Naive thymus-derived CD4-positive, alpha-beta T cell (primary cell): ENCODE measurements at places on chromosomes 6 and 20.
A peak's percentile ranks its signal among the peaks of the same experiment; 100 is the strongest.

- DNase-seq = peak; percentile 92
- H3K27me3 ChIP-seq = no peaks in the 10 kb centered on the region
- H3K4me3 ChIP-seq = peak within 1 kb of the TSS; percentile 84
Measured at GRCh38 chr20:23420943-23421931, at the start of gene NAPB. TSS of gene NAPB (minus strand) at chr20:23421488. CDS start at chr20:23421402, 86 bp downstream.

DNA sequence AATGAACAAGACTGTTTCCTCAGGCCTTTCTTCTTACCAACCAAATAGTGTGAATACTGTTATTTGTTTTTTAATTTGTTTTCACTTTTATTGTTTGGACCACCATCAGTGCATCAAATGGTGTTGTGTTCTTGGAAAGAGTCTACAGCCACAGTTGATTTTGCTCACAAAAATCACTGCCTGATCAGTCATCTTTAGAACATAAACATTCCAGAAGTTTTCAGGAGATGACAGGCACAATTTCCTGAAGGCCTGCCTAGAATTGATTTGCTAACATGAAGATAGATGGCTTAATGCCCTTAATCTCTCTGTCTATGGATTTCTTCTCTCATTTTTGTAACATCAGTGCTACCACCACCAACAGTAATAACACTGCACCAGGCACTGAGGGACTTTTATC, 13.5 kb downstream of the IL22RA2 start:
- peaks cover 8% of the 10 kb centered on the region for H3K4me1 ChIP-seq
- no peak overlapping the region for H3K27ac ChIP-seq
- H3K36me3 ChIP-seq = no peaks in the 10 kb centered on the region

GRCh38 chr20:23245553-23246181, 104.9 kb upstream of the NXT1 start:
- H3K4me3 ChIP-seq = no peak overlapping the region
- no peak for DNase-seq
- no peaks in the 10 kb centered on the region for H3K36me3 ChIP-seq
- no peaks in the 10 kb centered on the region for H3K27me3 ChIP-seq
- no peak overlapping the region for H3K27ac ChIP-seq

GRCh38 chr20:49284818-49285217, 7.0 kb upstream of the ZNFX1 start:
- peaks cover 25% of the 10 kb centered on the region for H3K4me1 ChIP-seq
- peaks cover 75% of the 10 kb centered on the region for H3K36me3 ChIP-seq
- no peak overlapping the region for H3K4me3 ChIP-seq
- H3K27ac ChIP-seq = no peak overlapping the region

DNA sequence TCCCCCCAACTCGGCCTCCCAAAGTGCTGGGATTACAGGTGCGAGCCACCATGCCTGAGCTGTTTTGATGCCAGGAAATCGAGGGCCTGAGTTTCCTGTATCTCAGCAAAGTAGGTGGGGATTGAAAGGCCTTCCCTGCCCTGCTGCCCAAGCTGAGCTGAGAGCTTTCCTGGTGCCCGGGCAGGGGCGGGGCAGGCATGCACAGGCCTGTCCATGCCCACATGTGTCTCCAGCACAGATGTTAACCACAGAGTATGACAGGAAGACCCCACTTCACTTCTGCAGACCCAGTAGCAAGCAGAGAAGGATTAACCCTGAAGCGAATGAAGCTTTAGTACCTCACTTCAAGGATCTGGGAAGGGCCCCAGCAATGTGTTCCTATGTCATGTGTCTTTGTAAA, 66.0 kb downstream of the GPR6 start:
- no peak for DNase-seq
- no peak overlapping the region for H3K27ac ChIP-seq
- H3K36me3 ChIP-seq = no peaks in the 10 kb centered on the region

DNA sequence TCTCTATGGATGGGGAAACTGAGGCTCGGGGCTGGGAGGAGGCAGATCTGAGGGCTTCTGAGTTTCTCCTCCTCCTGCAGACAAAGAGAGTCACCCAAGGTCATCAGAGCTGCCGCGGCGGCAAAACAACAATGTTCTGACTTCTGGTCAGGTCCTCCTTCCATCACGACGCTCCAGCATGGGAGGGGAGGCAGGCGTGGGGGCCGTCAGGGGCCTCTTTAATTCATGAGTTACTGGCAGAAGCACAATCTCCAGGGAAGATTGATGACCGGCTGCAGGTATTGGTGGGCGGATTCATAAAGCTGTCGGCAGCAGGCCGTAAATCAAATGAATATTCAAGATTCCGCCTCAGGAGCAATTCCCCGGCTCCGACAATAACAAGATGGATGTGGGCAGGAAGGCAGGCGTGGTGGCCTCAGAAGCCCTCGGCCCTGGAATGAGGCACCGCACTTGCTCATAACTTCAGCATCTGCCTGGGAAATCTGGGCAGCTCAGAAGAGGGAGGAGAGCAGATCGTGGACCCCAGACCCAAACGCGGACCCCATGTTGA, 19.1 kb downstream of the PCK1 start:
- no peak for DNase-seq
- no peaks in the 10 kb centered on the region for H3K4me1 ChIP-seq
- H3K4me3 ChIP-seq = no peak overlapping the region
- H3K27ac ChIP-seq = no peak overlapping the region
- no peaks in the 10 kb centered on the region for H3K27me3 ChIP-seq

DNA sequence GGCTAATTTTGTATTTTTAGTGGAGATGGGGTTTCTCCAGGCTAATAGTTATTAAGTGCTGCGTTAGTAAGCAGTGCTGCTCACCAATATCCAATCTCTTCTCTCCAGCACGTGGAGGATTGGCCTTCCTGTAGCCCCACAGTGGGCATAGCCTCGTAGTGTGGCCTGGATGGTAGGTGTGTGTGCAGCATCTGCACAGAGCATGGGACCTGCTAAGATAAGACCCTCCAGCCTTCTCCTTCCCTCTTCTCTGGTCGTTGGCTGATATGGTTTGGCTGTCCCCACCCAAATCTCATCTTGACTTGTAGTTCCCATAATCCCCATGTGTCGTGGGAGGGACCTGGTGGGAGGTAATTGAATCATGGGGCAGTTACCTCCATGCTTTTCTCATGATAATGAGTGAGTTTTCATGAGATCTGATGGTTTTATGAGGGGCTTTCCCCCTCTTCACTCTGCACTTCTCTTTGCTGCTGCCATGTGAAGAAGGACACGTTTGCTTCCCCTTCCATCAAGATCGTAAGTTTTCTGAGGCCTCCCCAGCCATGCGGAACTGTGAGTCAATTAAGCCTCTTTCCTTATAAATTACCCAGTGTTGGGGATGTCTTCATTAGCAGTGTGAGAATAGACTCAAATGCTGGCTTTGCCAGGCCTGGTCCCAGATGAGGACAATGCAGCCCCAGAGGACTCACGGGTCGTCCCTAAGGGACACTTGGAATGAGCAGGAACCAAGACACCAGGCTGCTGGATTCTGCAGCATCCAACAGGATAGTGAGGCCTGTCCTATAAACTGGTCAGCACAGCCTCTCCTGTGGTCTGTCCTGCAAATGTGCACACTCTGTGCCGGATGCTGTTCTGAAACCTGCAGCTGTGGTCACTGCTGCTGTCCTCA, 63.4 kb upstream of the AFDN start:
- no peaks in the 10 kb centered on the region for H3K36me3 ChIP-seq
- no peaks in the 10 kb centered on the region for H3K27me3 ChIP-seq
- H3K4me3 ChIP-seq = no peak overlapping the region
- H3K27ac ChIP-seq = no peak overlapping the region

GRCh38 chr20:57559658-57560553, 1.0 kb upstream of the PCK1 start:
- H3K36me3 ChIP-seq = no peaks in the 10 kb centered on the region
- peaks cover 5% of the 10 kb centered on the region for H3K27me3 ChIP-seq
- H3K4me1 ChIP-seq = no peaks in the 10 kb centered on the region
- H3K4me3 ChIP-seq = no peak overlapping the region
- no peak overlapping the region for H3K27ac ChIP-seq
- no peak for DNase-seq

DNA sequence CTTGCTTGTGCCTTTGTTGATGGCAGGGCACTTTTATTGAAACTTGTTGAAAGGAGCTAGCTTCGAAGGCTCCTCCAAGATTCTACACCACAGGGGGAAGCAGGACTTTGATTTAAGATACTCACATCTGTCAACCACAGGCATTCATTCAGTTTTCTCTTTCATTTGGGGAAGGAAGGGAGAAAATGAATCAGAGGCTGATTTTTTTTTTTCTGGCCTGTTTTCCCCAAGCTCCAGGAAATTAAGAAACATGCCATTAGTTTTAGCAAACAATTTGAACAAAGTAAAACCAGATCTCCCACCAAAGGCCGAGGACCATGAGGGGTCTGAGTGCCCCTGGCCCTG, 8.7 kb upstream of the APCDD1L start:
- no peaks in the 10 kb centered on the region for H3K27me3 ChIP-seq
- no peak for DNase-seq
- H3K27ac ChIP-seq = no peak overlapping the region
- no peaks in the 10 kb centered on the region for H3K4me1 ChIP-seq
- H3K4me3 ChIP-seq = no peak overlapping the region
- H3K36me3 ChIP-seq = no peaks in the 10 kb centered on the region

DNA sequence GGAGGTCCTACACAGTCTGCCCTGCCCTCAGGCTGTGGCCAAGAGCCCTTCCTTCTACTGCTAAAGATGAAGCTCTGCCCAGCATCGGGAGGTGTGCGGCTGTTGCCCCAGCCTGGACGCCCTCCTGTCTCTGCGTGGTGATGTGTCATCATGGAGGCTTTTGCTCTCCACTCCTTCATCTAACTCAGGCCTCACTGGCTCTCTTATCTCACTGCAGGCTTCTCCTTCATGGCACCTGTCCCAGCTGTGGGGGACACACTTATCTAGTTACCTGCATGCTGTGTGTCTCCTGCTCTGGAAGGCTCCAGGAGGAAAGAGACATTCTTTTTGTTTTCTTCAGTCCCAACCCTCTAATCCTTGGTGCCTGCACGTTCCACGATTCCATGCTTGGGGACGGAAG, 89.1 kb downstream of the PSMG4 start:
- no peak for DNase-seq
- no peaks in the 10 kb centered on the region for H3K4me1 ChIP-seq
- H3K27me3 ChIP-seq = no peaks in the 10 kb centered on the region
- no peak overlapping the region for H3K4me3 ChIP-seq
- H3K27ac ChIP-seq = no peak overlapping the region

- no peaks in the 10 kb centered on the region for H3K4me1 ChIP-seq
- H3K4me3 ChIP-seq = no peak overlapping the region
- H3K27ac ChIP-seq = no peak overlapping the region
- no peaks in the 10 kb centered on the region for H3K27me3 ChIP-seq
Measured at GRCh38 chr6:163170294-163170883, 244.1 kb upstream of the QKI start.

DNA sequence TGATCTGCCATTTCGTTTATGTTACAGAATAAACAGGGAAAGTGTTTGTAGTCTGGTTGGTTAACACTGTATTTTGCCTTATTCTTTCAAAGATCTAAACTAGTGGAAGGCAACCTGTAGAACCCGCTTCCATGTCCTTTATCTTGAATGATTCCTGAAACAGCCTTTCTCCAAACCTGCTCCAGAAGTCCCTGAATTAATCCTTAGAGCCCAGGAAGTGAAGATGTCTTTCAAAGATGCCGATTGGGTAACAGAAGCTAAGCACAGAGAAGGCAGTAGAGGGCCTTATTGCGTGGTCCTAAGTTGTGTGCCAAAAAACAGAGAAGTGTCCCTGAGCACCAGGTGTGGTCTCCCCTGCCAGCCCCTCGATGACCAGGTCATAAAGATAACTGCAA, 19.2 kb upstream of the ZSCAN16 start:
- peak overlapping the region; percentile 76 for H3K27ac ChIP-seq
- no peaks in the 10 kb centered on the region for H3K27me3 ChIP-seq
- DNase-seq = no peak
- H3K4me1 ChIP-seq = peaks cover 7% of the 10 kb centered on the region

- DNase-seq = no peak
- no peaks in the 10 kb centered on the region for H3K27me3 ChIP-seq
- H3K27ac ChIP-seq = no peak overlapping the region
Measured at GRCh38 chr6:122956376-122956775, 39.7 kb upstream of the CLVS2 start.

DNA sequence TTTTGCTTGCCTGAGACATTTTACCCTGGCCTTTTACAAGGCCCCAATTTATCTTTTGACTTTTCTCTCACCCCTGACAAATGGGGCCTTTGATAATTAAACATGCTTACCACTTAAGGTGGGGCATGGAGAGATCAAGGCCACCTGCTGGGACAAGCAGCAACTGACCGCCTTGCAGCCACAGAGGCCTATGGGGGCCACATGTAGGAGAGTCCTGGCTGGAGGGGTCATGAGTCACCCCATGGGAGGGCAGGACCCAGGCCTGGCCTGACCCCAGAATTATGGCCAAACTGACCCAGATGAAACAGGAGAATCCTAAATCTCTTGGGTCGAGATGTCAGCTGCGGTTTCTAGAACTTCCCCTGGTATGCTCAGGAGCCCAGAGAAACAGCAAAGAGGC, 8.5 kb upstream of the OCSTAMP start:
- H3K27me3 ChIP-seq = no peaks in the 10 kb centered on the region
- no peaks in the 10 kb centered on the region for H3K36me3 ChIP-seq
- no peak for DNase-seq
- peaks cover 3% of the 10 kb centered on the region for H3K4me1 ChIP-seq
- no peak overlapping the region for H3K27ac ChIP-seq
- H3K4me3 ChIP-seq = no peak overlapping the region

DNA sequence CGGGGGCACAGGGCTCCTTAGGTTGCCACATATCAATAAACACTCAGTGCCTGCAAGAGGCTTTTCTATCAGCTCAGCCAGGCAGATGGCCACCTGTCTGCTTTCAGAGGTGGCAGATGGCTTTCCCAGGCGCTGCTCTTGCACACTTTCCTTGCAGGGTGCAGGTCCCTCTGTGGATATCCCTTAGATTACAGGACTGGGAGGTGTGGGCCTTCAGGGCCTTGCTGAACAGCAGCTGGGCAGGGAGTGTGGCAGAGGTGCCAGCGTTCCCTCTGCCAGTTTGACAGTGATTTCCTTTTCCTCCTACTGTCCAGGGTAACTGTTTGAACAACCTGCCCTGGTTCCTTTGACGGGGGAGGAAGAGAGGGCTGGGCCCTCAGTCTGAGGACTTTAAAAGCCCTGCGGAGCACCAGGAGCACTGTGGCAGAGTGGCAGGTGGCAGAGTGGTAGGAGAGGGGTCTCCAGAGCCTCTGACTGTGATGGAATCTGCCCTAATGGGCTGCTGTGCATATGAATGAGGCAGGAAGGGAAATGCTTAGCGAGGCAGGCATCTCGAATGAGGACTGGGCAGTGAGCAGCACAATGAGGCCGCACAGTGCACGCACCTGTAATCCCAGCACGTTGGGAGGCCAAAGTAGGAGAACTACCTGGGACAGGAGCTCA, 34.2 kb downstream of the ABHD12 start:
- no peak overlapping the region for H3K4me3 ChIP-seq
- H3K27ac ChIP-seq = no peak overlapping the region
- H3K27me3 ChIP-seq = no peaks in the 10 kb centered on the region
- no peak for DNase-seq

- peak; percentile 22 for DNase-seq
- peak within 1 kb of the TSS; percentile 64 for H3K27ac ChIP-seq
- H3K4me3 ChIP-seq = peak within 1 kb of the TSS; percentile 57
- no peaks in the 10 kb centered on the region for H3K36me3 ChIP-seq
Measured at GRCh38 chr6:46015119-46015968, at the start of gene CLIC5. TSS of gene CLIC5 (minus strand) at chr6:46015860. CDS start at chr6:46015542, 318 bp downstream.
